ENCODE measurements at places on chromosomes 6 and 20.

DNA sequence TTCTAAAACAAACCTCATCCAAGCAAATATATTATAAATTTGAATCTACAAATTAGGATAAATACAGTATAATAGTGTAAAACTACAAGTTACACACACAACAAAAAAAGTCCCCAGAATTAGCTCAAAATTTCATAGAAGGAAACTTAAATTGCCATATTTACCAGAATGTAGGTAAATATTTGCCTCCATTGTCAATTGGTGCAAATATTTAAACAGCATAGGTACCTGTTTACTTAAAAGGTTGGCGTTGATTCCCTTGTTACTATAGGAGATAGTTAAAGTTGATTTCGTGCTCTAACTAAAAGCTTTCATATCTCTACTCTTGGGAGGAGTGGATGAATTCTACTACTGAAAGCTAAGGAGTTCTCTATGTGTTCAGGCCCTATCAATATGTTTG is 111.6 kb upstream of the TENT5A start:
- DNase-seq, result no peak

GRCh38 chr6:64294034-64294433 is 658.4 kb downstream of the PHF3 start:
- peak; percentile 61 for DNase-seq

DNA sequence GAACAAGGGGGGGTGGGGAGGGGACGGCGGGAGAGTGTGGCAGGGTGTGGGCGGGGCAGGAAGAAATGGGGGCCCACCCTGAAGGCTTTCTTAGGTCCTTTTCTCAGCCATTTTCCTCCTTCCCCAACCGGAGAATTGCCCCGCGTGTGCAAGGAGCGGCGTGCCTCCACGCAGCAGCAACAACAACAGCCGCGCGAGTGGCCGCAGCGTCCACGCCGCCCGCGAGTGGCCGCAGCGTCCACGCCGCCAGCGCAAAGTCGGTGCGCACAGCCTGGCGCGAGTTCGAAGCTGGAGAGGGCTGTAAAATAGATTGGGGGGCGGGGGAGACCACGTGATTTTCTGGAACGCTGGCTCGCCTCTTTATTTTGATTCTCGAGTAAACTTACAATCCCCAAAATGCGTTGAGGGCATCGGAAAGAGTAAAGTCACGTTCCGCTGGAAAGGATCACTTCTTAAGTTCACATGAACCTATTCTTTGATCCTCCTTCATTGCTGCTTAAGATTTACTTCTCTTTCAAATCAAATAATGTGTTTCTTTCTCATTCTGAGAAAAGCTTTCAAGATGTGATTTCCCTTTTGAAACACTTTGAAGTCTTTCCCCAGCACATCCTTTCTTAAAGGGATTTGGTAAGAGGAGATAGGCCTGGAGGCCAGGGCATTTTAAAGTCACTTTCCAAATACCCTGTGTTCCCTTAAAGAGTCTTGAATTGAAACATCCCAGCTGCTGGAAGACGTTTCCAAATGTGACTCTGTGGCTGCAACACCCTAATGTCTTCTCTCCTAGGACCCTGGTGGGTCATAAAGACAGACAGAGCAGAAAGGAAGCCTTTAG is 66.7 kb upstream of the ZNF217 start:
- peak; percentile 18 for DNase-seq

DNA sequence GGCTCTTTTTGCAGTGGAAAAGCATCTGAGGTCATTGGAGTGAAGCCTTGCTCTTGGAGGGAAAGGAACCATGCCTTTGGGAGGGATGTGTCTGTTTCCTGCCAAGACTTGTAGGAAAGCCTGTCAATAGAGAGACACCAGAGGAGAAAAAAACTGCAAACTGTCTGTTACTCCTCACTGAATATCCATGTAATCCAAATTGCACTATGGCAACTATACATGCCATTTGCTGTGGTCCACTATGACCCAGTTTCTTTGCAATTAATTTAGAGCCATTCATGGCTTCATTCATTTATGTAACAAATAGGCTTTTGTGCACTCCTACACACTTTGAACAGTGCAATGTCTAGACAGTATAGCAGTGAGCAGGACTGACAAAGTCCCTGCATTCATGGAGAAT is 296.5 kb downstream of the SLC35F1 start:
- no peak for DNase-seq

DNA sequence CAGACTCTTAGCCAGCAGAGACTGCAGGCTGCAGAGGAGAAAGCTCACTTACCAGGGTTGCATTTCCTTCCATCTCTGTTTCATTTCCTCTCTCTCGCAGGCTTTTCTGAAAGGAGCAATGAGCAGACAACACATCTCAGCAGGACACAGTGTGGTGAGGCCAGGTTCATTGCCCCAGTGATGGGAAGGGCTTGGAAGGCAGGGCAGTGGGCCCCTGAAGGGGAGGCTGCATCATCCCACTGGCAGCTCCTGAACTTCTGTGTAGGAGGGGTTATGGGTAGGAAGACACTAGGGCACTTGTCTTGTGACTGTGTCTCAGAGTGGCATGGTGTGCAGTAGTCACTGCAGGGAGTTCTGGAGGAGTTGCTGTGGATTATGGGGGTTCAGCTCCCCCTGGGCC is 246.8 kb downstream of the QKI start:
- DNase-seq, result no peak

DNA sequence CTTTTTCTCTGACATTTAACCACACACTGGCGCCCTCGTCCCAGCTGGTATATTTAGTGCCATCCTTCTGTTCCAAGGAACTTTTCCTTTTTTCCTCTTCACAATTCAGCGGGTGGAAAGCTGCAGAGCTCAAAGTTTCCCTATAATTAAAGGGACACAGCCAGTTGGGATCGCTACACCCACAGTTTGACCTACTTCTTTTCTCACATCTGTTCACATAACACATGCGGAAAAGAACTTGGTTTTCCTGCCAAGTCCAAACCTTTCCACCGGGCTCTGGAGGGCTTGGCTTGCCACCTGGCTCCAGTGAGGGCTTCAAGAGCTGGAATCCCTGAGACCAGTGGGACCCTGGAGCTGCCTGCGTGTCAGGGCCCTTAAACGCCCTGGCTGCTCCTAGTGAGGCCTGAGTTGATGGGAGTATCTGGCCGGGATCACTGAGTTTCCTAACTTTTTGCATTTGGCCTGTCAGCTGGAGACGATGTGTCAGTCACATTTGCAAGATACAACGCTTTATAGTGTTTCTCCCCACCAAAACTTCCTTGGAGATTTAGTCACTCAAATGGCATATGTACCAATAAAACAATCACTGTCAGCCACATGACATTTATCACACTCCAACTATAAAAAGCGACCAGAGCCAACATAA is 176.0 kb downstream of the SASH1 start:
- peak; percentile 36 for DNase-seq

GRCh38 chr6:12974551-12974950 is 258.0 kb downstream of the PHACTR1 start:
- no peak for DNase-seq

DNA sequence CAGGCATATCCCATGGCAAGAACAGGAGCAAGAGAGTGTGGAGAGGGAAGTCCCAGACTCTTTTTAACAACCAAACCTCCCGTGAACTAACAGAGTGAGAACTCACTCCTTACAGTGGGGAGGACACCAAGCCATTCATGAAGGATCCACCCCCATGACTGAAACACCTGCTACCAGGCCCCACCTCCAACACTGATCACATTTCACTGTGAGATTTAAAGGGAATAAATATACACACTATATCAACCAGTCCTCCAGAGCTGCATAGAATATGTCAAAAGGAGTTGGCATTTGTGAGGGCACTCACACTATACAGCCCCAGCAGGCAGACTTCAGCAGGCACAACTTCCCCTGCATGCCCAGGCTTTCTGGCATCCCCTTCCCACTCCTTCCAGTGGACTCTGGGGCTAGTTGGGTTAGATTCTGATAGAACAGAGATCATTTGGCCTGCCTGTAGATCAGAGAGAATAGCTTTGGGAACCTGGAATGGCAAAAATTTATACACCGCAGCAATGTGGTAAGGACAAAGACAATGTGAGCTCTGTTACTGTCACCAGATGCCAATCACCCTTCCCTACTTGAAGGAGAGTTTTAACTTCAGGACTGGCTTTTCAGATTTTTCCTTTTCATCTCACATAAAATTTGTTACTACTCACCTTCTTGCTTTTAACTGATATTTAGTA is 25.2 kb upstream of the TENT5A start:
- no peak for DNase-seq

DNA sequence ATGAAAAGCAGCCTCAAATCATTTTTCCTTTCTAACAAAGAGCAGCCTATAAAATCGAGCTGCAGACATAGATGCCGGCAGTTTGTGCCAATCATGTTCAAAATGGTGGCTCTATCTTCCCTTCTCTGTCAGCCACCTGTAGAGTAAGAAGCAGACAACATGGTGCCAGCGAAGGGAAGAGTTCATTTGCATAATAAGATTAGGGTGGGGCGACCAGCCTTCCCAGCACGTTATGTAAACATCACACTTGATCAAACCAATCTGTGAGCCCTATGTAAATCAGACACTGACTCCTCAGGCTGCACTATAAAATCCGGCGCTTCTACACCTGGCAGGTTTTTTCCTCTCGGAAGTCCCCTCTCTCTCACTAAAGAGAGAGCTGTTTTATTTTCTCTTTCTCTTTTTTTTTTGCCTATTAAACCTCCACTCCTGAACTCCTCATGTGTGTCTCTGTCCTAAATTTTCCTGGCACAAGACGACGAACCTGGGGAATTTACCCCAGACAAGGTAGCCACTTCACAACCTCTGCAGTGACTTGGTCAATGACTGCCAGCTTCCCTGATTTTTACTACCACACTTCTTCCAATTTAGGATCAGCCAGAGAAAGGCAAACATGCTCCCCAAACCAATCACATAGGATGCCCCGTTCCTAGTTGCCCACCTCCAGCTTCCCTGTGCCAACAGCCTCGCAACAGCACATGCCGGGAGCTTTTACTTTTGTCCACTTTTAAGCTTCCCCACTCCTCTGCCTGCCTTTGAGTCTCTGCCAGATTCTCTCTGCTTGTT is 12.9 kb downstream of the TPMT start:
- DNase-seq, result no peak

- no peak for DNase-seq
Observed at GRCh38 chr20:31676609-31676989, 38.9 kb downstream of the COX4I2 start.

- no peak for DNase-seq
Observed at GRCh38 chr20:62321975-62322374, 19.2 kb downstream of the ADRM1 start.

DNA sequence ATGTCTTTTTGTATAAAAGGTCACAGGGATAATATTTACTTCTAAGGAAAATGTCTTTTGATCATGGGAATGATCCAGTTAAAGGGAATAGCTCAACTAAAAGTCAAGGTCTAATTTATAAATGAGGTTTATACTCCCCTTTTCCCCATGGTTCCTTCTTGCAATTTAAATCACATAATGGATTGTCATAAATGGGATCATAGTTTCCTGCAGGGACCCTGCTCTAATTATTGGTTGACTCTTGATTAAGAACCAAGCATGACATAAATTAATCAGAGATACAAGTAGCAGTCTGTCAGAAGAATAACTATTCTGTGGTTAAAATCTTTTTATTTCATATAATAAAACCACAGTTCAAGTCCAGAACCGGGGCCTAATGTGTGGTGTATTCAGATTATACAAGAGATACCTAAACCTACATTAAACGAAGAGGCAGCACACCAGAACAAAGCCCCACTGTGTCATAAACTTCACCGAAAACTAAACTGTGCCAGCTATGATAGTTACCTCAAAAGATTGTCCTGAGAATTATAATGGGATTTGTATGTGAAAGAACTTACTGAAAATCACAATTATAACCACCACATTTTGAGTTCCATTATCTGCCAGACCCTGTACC is 43.0 kb upstream of the CD83 start:
- DNase-seq, result no peak

- peak; percentile 68 for DNase-seq
Observed at GRCh38 chr6:142842418-142843261, 102.3 kb downstream of the HIVEP2 start.

DNA sequence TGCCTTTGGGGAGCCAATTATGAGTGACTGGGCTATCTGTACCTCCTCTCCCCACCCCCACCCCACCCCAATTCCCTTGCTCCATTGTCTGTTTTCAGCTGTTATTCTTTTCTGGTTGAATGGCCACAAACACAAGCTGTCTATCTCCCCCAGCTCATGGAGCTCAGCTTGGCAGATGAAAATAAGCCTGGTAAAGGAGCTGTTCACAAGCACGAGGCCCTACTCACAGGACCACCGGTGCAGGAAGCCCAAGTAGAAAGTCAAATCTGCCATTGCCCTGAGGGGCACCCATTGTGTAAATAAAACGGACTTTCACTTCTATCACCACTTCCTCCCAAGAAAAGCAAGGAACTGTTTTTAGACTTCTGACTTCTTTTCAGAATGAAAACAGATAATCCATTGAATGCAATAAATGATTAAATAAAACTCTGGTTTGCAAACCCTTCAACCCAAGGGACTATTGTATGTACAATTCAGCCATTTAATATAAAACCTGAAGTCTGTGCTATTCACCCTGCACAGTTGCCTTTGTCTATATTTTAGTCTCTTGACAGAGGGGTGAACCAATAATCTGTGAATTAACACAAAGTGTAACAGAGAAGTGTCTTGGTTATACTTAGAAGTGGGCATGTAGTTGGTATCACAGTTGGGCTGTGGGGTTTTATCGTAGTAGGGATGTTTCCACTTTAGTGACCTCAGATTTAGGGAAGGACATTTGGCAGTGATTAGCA is 27.7 kb downstream of the RIPOR2 start:
- DNase-seq, result no peak

DNA sequence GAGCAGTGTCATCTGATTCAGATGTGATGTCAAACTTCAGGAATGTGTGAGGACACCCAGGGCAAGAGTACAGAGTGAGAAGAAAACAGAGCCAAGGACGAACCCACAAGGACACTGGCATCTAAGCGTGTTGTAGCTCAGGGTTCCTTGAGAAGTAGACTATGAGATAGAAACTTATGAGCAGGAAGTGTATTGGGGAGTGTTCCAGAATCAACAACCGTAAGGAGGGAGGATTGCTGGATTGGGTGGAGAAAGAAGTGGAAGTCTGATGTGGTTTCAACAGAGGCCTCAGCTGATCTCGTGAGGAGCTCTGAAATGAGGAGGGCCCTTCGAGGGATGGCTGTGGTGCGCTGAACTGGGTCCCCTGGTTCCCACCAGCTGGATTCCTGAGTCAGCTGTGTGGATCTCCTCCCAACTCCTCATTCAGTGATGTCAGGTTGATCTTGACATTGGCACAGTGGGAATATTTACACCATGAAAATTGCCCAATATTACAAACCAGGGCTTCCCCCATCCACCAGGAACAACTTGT is 25.7 kb upstream of the IGF2R start:
- peak; percentile 39 for DNase-seq
